Esophagus mucosa (tissue), 1 donor: ENCODE measurements at places on chromosomes 3 and 15. TPM values are rescaled to one million over a fixed set of nuclear protein-coding genes. Genes with fewer than 3 reads are reported as not detected.

The TRH gene
- total RNA-seq, result not detected

The LRRK1 gene
- 14.2 TPM for total RNA-seq

The SNX22 gene
- total RNA-seq, result 0.28 TPM

The CCR8 gene
- 0.16 TPM for total RNA-seq

The PTX3 gene
- 0.16 TPM for total RNA-seq

The FLNB gene
- total RNA-seq, result 124 TPM

The ECE2 gene
- total RNA-seq, result not detected

The ST3GAL6 gene
- total RNA-seq, result 1.1 TPM

The ACTR8 gene
- 17.1 TPM for total RNA-seq

The MESP2 gene
- total RNA-seq, result 0.40 TPM

The ALDH1A3 gene
- 15.7 TPM for total RNA-seq

The SCG5 gene
- total RNA-seq, result 0.80 TPM

The C15orf62 gene
- total RNA-seq, result 4.0 TPM

The GOLGA8M gene
- total RNA-seq, result 0.36 TPM

The DAZL gene
- total RNA-seq, result not detected

The P2RY13 gene
- total RNA-seq, result 0.28 TPM

The CCR9 gene
- not detected for total RNA-seq
